Effector CD4-positive, alpha-beta T cell (primary cell): ENCODE measurements at places on chromosomes 16 and 17.

DNA sequence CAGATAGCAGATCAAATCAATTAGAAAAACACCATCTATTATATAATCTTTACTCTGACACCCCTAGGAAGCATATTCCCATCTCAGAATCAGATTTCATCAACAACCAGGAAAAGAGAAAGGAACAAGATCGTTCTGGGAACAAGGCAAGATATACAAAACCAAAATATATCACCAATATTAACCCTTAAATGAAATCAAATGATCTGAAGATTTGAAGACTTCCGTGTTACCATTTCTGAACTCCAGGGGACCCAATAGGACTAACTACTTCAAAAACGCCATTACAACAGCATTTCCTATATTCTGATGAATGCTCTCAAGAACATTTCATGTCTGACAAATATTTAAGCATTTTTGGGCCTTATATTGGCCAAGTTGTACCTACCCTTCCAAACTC, 624.2 kb upstream of the ZFHX3 start:
- no peak for DNase-seq

DNA sequence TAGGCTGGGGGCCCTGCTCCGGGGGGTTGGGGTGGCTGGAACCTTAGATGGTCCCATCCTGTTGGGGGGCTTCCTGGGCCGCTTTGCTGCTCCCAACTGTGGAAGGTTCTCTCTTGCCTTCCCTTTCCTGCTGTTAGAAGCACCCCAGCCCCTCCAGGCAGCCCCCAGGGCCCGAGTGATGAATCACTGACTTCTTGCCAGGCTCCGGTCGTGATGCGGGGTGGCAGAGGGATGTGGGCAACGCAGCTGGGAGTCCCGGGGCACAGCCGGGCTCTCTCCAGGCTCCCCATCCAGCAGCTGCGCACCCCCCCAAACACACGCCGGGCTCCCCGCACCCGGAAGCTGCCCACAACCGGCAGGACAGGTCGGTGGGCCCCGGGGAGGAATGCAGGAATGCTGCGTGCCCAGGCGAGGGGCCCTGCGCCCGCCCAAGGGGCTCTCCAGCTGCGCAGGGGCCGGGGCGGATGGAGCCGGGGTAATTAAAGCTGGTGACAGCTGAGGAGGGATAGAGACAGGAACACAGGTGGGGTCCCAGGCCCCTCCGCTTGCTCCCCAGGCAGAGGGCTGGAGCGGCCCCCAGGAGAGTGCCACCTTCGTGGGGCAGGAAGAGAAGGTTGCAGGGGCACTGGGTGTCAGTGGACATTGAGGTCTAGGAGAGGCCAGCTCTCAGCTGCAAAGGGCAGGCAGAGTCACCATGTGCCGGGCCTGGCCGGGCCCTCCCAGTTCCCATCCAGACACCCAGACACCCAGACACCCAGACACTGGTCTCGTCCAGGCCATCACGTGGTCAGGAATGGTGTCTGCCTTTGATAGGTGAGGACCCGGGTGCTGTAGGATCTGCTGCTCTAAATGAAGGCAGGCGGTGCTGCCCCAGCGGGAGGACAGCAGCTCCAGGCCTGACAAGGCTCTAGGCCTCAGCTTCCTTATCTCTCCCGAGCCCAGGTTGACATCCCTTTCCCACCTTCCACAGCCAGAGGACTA, 15.0 kb upstream of the SLC38A10 start:
- no peak for DNase-seq

- peak; percentile 61 for DNase-seq
Observed at GRCh38 chr17:38701504-38702165, 3.4 kb upstream of the MLLT6 start.

DNA sequence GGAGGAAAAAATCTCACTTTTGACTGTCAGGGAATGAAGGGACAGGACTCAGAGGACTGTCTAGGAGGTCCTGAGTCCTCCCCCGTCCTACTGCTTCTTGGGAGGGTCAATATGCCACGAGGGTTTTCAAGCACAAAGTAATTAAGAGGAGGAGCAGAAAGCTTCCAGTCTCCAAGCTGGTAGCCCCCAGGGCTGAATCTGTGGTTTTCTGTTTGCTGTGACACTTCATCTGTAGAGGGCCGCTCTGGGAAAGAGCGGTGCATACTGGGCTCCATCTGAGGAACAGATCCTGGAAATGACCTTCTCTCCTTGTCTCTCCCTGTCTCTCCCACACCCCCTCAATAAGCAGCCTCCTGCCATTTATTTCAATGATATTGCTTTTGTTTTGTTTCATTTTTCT, 180.1 kb upstream of the SDK2 start:
- DNase-seq = no peak

- DNase-seq = no peak
Observed at GRCh38 chr17:51475730-51476129, 215.4 kb downstream of the UTP18 start.

GRCh38 chr17:13843862-13844635, 225.3 kb upstream of the COX10 start:
- DNase-seq = no peak

GRCh38 chr17:82787081-82787848, 35.4 kb downstream of the TBCD start:
- DNase-seq = no peak

GRCh38 chr16:21989751-21990150, 11.2 kb downstream of the PDZD9 start:
- DNase-seq = no peak

DNA sequence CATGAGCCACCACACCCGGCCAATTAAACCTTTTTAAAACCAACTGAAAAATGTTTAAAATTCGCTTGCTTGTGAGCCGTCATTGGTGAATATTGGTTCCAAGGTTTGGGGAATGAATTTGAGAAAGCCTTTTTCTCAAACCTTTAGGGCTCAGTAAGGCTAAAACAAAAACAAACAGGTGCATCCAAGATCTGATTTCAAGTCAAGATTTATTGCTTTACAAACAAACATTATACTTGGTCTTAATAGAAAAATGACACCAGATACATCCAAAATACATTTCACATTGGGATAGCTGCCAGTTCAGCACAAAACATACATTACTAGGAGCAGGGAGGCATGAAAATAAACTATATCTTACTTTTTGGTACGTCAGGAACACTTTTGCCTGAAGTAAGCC, 5.4 kb downstream of the C17orf58 start:
- no peak for DNase-seq

GRCh38 chr16:2288726-2289125, 20.8 kb upstream of the RNPS1 start:
- DNase-seq = no peak

GRCh38 chr16:75078886-75079285, 37.7 kb downstream of the LDHD start:
- DNase-seq = no peak

DNA sequence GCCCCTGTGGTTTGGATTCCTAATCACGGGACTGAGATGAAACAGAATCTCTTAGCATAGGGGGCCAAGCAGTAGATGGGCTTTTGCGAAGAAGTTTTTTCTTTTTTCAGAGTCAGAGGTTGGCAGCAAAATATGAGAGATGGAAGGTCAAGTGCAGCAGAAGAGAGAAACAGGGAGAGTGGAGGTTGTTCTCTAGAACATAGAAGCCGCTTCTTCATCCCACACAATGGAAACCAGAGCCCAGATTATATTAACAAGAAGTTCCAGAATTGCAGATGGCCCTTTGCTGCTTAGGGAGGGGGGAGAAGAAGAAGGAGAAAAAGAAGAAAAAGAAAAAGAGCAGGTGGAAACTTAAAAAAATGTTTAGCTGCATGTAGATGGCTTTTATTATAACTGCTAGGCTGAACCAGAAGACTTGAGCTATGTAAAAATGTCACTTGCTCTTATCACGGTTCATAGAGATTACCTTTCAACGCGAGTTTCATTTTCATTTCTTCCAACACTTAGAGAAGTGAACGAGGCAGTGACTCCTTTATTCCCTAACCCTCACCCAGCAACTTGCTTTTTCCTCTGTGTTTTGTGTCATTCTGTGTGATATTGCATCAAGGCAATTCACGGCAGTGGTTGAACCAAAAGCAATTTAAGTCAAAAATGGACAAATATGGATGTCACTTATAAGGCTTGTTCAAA, 737.5 kb downstream of the WWOX start:
- no peak for DNase-seq

DNA sequence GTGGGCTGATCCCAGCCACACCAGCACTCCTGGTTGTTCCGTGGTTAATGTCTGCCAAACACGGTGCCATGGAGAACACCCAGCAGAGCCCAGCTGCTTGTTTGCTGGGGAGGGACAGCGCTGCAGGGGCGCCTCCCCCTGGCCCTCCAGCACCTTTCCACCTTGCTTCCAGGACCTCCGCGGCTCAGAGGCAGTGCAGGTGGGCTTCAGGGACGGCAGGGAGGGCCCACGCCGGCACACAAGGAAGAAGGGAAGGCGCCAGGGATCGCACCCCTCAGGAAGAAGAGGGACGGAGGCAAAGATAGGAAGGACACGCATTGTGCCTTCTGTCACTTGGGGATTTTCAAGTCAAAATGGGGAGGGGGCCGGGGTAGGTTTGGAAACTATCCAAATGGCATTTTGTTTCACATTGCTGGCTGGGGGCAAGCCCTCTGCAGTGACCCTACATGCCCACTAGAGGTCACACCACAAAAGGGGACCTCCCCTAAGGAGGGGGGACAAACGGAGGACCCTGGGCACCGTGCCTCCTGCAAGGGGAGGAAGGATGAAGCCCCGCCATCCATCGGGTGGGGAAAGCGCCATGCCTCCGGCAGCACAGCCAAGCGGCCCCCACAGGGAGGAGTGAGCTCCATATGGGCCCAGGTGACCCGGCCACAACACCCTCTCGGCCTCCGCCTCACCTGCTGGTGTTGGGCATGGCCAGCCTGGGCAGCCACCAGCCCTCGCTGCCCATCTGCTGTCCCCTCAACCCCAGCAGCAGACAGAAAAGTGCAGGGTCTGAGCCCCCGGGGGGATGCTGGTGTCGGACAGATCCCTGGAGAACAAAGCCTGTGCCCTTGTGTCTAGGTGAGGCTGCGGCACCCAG, 7.5 kb upstream of the C16orf95 start:
- DNase-seq = peak; percentile 34

DNA sequence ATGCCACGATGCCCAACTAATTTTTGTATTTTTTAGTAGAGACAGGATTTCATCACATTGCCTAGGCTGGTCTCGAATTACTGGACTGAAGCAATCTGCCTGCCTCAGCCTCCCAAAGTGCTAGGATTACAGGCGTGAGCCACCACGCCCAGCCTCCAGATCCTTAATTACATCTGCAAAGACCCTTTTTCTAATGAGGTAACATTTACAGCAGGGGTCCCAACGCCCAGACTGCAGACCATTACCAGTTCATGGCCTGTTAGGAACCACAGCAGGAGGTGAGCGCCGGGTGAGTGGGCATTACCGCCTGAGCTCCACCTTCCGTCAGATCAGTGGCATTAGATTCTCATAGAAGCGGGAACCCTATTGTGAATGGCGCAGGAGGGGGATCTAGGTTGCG, 4.0 kb upstream of the RAB11FIP4 start:
- DNase-seq = no peak

GRCh38 chr17:47324224-47325020, 667 bp downstream of the EFCAB13 start:
- peak; percentile 37 for DNase-seq
